G401 (cell line): ENCODE measurements at places on chromosomes 16 and 17. TPM values are rescaled to one million over a fixed set of nuclear protein-coding genes. Genes with fewer than 3 reads are reported as not detected.

DNA sequence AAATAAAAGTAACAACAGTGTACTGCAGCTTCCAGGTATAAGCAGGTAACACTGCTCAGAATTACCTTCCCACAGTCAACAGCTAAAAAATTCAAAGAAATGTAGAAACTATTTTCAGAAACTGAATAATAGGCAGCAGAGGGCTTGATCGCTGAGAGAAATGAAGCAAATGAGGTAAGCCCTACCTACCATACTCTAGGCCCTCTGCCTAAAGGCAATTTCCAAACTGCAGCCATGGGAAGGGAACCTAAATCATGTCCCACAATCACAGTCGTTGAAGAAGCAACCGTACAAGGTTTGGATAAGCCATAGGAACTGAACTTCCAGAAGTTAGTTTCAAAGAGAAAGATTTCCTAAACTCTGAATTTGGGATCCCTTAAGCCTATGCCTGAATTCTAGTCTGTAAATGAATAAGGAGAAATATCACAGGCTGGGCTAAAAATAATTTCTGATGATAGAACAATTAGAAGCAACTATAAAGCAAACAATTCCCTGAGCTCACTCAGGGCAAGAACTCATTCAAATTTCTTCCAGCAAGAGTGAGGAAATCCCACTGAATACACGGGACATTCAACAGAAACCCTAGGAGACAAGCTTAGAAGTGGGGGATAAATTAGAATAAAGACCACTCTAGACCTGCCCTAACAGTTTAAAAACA is 24.5 kb downstream of the NCOR1 start:
- no peak for DNase-seq

Gene SCNN1B
- total RNA-seq = not detected in 2 replicates

- no peak for DNase-seq
These were observed 72.8 kb upstream of the C16orf82 start for GRCh38 chr16:26993963-26994362.

Gene NECAB2
- 7.4 and 9.2 TPM in 2 replicates for total RNA-seq

Gene CAMKK1
- 2.3 and 3.4 TPM in 2 replicates for total RNA-seq

Gene LGALS9B
- not detected in 2 replicates for total RNA-seq

GRCh38 chr17:4849011-4849536 is 15.9 kb downstream of the MINK1 start:
- DNase-seq = no peak

DNA sequence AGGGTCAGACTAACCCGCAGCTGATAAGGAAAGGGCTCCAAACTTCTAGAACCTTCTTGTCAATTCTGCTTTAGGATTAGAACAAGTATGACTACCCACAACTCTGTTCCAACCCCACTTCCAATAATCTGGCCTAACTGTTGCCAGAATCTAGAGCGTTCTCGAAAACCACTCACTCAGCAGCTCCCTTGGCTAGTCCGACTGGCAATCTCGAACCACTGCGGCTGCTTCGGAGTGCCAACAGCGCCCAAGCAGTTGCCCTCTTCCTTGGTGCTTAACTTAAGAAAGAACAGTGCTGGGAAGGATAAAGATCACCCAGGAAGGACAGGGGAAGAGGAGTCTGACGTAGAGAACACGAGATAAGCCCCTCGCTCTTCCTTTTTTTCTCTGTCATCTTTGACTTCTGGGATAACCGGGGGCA is 818 bp downstream of the DNAJC7 start:
- peak; percentile 33 for DNase-seq

DNA sequence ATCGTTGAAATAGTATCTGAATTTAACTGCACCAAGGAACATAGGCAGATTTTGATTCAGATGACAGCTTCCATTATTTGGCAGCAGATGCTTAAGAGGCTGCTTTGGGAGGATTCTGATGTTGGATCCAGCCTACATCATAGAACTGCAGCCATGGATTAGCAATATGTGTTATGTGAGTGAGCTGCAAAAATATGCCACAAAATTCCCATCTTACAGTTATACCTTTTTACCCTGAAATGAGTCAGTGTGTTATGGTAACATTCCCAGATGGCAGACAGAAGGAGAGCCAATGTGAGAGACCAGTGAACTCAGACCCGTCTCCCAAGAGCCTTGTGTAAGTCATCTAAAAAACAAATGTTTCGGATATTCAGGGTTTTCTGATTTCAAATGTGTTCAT is 206.1 kb downstream of the CDH13 start:
- DNase-seq = no peak

GRCh38 chr17:30323895-30324319 is 9.9 kb downstream of the TMIGD1 start:
- DNase-seq = no peak

GRCh38 chr16:75495076-75495674 is at the start of gene CHST6:
Gene CHST6, minus strand, starts transcription at chr16:75495441. Its CDS starts 15,613 bp downstream, at chr16:75479828.
- peak; percentile 68 for DNase-seq

DNA sequence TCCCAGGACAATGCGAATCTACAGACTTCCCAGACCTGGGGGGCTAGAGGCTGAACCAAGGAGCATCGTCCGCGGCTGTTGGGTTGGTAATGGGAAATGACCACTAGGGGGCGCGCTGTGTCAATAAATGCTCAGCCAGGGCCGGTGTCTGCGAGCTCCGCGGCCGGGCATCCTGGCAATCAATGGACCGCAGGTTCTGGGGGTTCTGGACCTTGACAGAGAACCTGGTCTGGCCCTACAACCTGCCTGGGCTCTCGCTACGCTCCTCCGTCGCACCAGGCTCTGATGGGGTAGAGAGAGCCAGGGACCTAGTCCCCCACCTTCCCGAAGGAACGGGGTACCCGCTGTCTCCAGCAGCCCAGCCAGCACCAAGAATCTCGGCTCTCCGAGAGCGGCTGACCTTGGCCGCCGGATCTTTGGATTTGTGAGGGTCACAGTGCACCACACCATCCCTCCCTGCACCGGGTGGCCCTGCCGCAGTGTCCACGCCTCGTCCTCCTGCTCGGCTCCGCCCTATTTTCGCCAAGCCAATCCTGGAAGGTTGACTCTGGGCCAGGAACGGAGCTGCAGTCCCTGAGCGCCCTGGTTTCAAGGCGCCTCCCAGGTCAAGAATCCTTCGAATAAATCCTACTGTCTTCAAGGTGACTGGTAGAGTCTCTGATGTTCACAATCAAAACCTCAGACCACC is 20.4 kb upstream of the BEAN1 start:
- peak; percentile 88 for DNase-seq

Gene CCDC40
- total RNA-seq = 13.7 and 14.4 TPM in 2 replicates
